ENCODE measurements at places on chromosomes 7 and 10.

DNA sequence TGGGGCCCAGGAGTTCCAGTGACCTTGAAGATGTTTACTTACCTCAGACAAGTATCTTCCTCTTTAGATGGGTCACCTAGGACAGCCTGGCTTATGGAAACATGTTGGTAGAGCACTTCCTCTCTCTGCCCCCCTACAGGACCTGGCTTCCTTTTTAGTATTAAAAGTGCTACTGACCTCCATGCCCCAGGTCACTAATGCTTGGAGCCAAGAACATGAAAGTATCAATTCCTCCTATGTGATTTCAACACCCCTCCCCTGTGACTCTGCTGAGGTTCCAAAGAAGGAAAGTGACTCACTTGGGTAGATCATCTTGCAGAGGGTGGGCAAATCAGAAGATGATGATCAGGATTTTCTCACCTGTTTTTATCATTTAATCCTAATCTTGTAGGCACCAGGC, 125.3 kb upstream of the CCDC6 start:
- no peak for DNase-seq

- DNase-seq, result no peak
These were observed 28.1 kb upstream of the PLXDC2 start for GRCh38 chr10:19788075-19788686.

GRCh38 chr10:69913606-69914382, 112.1 kb downstream of the COL13A1 start:
- no peak for DNase-seq

GRCh38 chr7:12531784-12532183, 38.7 kb upstream of the SCIN start:
- DNase-seq, result no peak

- no peak for DNase-seq
These were observed 26.3 kb upstream of the COMTD1 start for GRCh38 chr10:75261813-75262705.

- no peak for DNase-seq
These were observed 43.8 kb downstream of the EXOC6 start for GRCh38 chr10:92891885-92892690.

- no peak for DNase-seq
These were observed 41.6 kb upstream of the MINDY3 start for GRCh38 chr10:15901889-15902288.

GRCh38 chr10:56881218-56881617, 520.2 kb upstream of the ZWINT start:
- DNase-seq, result no peak

- DNase-seq, result no peak
These were observed 29.5 kb downstream of the SMNDC1 start for GRCh38 chr10:110275128-110275729.

- no peak for DNase-seq
These were observed 369.8 kb upstream of the SMIM30 start for GRCh38 chr7:113487925-113488731.

- DNase-seq, result no peak
These were observed 48.1 kb downstream of the PDLIM1 start for GRCh38 chr10:95242581-95243317.

GRCh38 chr7:50657912-50658311, 92.7 kb upstream of the DDC start:
- DNase-seq, result no peak

DNA sequence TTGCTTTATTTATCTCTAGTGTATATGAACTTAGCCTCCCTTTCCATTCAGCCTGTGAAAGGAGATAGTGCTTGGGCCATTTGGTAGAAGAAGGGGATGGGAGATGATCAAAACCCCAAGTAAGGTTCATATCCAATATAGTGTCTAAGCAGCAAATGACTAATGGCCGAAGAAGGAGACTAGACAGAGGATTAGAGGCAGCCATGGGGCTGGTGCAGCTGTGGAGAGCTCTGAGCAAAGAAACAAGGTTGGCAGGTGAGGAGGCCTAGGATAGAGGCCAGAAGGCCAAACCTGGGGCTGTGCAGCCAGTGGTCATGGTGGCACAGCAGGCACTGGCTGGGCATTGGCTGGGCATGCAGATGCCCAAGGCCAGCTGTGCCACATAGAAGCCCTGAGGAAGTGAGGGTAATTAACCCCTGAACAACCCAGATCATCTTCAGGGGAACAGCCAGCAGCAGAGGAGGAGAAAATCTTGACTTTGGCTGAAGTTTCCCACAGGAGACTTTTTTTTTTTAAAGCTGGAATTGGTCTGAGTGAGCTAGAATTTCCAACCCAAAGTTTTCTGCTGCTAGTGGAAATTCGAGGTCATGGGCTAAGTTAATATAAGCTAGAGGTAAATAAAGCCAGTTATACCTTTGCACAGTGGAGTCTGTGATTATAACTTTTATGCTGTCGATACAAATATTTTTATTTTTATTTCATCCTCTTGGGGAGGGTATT, 10.3 kb upstream of the CPA1 start:
- DNase-seq, result no peak

DNA sequence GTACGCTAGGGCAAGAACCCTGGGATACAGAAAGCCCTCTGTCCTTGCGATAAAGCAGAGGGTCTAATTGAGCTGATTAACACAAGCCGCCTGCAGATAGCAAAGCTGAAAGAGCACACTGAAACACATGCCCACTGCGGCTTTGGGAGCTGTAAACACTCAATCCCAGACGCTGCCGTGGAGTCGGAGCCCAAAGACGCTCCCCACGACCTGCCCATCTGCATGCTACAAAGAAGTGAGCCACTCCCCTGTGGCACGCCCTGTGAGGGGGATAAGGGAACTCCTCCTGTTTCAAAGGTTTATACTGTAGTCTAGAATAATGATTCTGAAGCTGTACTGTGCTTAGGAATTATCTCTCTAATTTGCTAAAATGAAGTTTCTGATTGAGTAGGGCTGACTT, 985.6 kb upstream of the GHITM start:
- no peak for DNase-seq

GRCh38 chr7:149831741-149832219, 6.4 kb upstream of the ZNF862 start:
- no peak for DNase-seq

- no peak for DNase-seq
These were observed 219.3 kb upstream of the MKLN1 start for GRCh38 chr7:131108212-131108940.

GRCh38 chr7:124440081-124440480, 325.5 kb downstream of the GPR37 start:
- DNase-seq, result no peak

DNA sequence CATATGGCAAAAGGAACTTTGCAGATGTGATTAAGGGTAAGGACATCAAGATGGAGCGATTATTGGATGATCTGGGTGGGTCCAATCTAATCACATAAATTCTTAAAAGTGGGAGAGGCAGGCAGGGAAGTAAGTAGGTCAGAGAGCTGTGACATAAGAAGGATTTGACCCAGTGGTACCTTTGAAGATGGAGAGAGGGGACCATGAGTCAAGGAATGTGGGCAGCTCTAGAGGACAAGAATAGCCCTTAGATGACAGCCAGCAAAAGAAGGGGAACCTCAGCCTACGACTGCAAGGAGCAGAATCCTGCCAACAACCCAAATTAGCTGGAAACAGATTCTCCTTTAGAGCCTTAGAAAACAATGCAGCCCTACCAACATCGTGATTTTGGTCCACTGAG, 34.5 kb downstream of the LAMB1 start:
- no peak for DNase-seq

- no peak for DNase-seq
These were observed 172.4 kb downstream of the LRRC4 start for GRCh38 chr7:127858915-127859189.

DNA sequence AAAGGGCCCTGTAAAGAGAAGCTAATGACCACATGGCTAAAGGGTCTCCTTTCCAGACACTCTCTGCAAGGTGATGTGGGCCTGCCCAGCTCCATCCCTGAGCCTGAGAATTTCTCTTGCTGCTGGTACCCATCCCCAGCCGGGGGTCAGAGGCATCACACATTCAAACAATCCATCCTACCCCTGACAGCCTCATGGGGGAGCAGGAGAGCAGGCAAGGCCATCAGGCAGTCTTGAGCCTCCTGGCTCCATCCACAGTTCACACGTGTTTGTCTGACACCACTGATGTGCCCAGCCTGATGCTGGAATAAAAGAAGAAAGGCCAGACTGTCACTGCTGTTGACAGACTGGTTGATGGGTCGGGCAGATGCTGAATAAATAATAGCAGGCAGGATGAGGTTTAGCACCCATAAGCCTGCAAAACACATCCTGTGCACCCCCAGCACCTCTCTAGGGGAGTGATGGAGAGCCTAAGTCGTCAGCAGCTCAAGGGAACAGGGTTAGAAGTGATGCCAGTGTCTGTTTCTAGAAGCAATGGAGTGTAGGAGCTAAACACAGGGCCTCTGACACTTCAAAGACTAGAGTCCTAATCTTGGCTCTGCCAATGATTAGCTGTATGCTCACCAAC, 43.5 kb downstream of the TLL2 start:
- DNase-seq, result no peak

DNA sequence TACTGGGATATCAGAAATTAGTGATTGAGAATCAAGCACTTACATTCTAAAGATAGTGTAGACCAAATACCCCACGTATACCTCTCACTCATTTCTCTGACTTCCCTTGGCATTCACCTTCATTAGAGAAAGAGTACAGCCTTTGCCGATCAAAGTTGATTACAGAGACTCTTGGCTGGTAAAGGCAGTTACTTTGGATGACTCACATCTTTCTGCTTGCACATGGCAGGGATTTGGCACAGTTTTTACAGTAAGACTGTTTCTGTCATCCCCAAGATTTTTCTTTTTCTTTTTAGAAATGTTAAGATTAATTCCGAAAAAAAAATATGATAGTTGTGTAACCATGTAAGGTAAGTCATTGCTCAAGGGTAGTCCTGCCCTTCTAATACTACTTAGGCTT, 143.0 kb downstream of the TSPAN12 start:
- DNase-seq, result no peak

DNA sequence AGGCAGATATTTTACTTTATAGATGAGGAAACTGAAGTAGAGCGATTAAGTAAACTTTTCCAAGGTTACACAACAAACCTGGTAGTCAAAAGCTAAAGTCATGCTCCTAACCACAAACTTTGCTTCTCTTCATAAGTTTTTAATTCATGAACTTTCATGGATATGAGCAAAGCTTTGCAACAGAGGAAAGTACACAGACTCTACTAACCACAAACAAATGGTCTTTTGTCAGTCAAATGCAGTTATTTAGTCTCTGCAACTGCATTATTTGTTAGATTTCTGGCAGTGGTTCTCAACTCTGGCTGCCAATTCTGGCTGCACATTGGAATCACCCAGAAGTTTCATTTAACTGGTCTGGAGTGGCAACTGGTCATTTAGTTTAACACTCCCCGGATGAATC, 140.6 kb upstream of the TMEM168 start:
- no peak for DNase-seq

- no peak for DNase-seq
These were observed 21.6 kb downstream of the GRID2IP start for GRCh38 chr7:6529643-6530042.

- no peak for DNase-seq
These were observed 197.3 kb downstream of the PRPF18 start for GRCh38 chr10:13784067-13784466.

DNA sequence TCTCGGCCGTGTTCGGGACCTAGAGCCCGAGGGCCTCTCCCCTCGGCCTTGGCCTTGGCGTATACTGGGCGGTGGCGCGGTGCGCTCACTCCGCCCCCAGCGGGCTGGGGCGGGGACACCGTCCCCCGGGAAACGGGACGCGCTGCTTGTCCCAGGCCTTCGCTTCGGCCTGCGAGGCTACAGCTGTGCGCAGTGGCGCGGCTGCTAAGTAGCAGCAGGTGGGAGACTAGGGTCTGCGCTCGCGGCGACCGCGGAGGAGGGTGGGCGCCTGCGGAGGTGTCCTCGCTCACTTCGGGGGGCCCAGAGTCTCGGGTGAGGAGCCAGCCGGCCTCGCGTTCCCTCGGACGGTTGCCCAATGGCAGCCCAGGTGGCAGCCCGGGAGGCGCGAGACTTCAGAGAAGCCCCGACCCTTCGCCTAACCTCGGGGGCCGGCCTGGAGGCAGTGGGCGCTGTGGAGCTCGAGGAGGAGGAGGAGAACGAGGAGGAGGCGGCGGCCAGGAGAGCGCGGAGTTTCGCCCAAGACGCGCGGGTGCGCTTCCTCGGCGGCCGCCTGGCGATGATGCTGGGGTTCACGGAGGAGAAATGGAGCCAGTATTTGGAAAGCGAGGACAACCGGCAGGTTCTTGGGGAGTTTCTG, at the start of gene DNAH11:
DNAH11 (plus strand) TSS at position 149 of the 637 bp plus-strand sequence; CDS start at position 356, 207 bp downstream.
- no peak for DNase-seq

- DNase-seq, result no peak
These were observed 141.9 kb downstream of the GRM3 start for GRCh38 chr7:86785641-86786040.

GRCh38 chr10:12625393-12626023, 276.2 kb downstream of the CAMK1D start:
- no peak for DNase-seq

DNA sequence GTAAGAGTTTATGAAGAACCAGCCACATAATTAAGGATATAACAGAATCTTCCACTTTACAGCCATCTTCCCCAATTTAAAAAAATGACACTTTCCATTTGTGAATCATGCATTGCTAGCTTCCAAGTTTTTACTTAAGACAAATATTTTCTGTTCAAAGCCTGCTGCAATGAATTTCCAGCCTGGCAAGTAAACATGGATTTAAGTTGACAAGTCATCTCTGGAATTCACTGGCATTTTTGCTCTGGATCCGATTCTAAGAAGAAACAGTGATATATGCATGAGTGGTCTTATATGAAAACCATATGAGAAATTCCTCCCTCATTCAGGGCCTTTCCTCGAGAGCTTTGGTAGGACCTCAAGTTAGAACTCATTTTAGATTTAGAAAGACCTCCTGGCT, 116.1 kb upstream of the CDCA7L start:
- DNase-seq, result no peak

- DNase-seq, result no peak
These were observed 180.7 kb upstream of the PRSS1 start for GRCh38 chr7:142568435-142569097.

- no peak for DNase-seq
These were observed 33.0 kb upstream of the RET start for GRCh38 chr10:43043773-43044447.

GRCh38 chr10:101284744-101285463, 55.6 kb upstream of the LBX1 start:
- DNase-seq, result no peak

DNA sequence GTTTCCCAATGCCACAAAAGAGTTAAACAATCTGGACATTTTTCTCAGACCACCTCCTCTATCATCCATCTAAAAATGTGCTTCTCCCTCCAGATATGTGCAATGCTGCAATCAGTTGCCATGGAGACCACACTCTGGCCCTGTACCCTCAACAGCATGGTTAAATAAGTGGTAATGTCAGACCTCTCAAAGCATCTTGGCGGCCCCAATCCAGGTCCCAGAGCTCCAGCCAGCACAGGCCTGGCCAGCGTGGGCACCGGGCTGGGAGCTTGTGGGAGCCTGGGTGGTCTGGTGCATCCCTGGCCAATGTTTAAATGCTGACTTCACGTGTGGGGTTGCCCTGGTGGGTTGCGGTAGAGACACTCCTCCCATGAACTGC, 362.9 kb upstream of the ZNF32 start:
- DNase-seq, result no peak

GRCh38 chr7:92735707-92736106, 100.7 kb downstream of the CDK6 start:
- DNase-seq, result no peak

GRCh38 chr7:150721970-150722373, 5.6 kb downstream of the GIMAP1 start:
- DNase-seq, result no peak

- DNase-seq, result no peak
These were observed 603.9 kb downstream of the PTPRN2 start for GRCh38 chr7:157983502-157984422.

All from effector CD8-positive, alpha-beta T cell (primary cell).